ENCODE measurements at places on chromosomes 16 and 17.
A peak's percentile ranks its signal among the peaks of the same experiment; 100 is the strongest.

- DNase-seq, result no peak
These were observed 4.6 kb upstream of the ICAM2 start for GRCh38 chr17:64024781-64025731.

- DNase-seq, result no peak
These were observed 585.0 kb downstream of the TMEM114 start for GRCh38 chr16:8005096-8005860.

DNA sequence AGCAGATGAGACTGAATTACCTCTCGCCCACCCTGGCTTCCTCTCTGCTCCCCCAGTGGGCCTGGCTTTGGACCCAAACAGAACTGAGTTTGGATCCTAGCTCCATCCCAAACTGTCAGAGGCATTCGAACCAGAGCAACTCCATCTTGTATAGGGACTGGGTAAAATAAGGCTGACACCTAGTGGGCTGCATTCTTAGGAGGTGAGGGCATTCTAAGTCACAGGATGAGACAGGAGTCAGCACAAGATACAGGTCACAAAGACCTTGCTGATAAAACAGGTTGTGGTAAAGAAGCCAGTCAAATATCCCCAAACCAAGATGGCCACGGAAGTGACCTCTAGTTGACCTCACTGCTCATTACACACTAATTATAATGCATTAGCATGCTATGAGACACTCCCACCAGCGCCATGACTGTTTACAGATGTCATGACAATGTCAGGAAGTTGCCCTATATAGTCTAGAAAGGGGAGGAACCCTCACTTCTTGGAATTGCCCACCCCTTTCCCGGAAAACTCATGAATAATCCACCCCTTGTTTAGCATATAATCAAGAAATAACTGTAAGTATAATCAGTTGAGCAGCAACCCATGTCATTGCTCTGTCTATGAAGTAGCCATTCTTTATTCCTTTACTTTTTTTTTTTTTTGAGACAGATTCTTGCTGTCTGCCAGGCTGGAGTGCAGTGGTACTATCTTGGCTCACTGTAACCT is 44.4 kb downstream of the LYRM1 start:
- DNase-seq, result peak; percentile 13

DNA sequence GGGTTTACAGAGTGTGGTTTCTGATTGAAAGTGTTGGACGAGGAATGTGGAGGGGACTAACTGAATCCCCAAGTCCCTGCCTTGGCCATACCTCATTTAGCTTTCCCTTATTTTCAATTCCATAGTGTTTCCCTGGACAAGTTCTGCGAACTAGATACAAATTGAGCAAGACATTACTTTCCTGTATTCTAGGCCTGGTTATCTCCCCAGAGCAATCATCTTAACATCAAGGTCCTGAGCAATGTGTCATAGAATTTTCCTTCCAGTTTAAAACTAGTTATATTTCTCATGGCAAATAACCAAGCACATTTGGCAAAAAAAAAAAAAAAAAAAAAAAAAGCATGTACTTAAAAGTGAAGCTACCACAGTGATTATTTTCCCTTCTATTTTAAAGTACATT is 330.1 kb downstream of the CDH11 start:
- DNase-seq, result no peak

Data from DND-41 (cell line).